Activated T-cell treated with anti-CD3 and anti-CD28 coated beads, Interleukin-2, amount 50 U/mL, for 48 hours (primary cell): ENCODE measurements at places on chromosomes 4 and X.
A peak's percentile ranks its signal among the peaks of the same experiment; 100 is the strongest.

GRCh38 chr4:37628977-37629609 is 57.1 kb downstream of the RELL1 start:
- DNase-seq: no peak

GRCh38 chr4:10925996-10926395 is 241.4 kb upstream of the CLNK start:
- no peak for DNase-seq

DNA sequence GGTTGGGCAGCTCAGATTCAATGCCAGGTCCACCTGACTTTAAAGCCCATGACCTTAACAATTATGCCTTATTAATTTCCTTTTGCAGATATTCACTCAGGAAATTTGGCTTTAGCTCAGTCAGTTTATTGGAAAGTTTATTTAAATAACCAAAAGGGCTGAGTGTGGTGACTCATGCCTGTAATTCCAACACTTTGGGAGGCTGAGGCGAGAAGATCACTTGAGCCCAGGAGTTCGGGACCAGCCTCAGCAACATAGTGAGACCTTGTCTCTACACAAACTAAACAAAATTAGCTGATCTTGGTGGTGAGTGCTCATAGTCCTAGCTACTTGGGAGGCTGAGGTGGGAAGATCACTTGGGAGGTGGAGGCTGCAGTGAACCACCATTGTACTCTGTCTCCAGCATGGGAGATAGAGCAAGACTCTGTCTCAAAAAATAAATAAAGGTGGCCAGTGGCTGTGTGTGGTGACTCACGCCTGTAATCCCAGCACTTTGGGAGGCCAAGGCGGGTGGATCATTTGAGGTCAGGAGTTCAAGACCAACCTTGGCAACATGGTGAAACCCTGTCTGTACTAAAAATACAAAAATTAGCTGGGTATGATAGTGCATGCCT is 43.3 kb downstream of the RHOH start:
- DNase-seq: peak; percentile 30

DNA sequence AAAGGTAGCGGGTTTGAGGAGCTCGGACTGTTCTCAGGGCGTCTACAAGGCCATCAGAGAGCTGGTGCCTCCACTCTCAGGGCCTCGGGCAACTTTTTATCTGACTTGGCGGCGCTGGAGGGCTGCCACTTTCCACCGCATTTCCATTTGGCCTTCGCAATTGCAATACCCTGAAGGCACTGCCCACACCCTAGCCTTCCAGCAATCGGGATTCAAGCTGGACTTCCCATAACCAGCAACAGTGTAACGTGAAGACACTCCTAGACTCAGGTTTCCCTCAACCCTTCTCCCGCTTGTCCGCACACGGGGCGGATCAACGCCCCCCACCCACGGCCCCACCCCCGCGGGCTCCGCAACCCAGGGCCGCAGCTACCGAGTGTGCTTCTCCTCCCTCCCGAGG is 50.2 kb upstream of the BCOR start:
- no peak for DNase-seq

GRCh38 chrX:109959356-109959871 is 43.5 kb upstream of the TMEM164 start:
- DNase-seq: no peak

GRCh38 chr4:86660401-86660800 is 66.3 kb downstream of the PTPN13 start:
- DNase-seq: no peak

DNA sequence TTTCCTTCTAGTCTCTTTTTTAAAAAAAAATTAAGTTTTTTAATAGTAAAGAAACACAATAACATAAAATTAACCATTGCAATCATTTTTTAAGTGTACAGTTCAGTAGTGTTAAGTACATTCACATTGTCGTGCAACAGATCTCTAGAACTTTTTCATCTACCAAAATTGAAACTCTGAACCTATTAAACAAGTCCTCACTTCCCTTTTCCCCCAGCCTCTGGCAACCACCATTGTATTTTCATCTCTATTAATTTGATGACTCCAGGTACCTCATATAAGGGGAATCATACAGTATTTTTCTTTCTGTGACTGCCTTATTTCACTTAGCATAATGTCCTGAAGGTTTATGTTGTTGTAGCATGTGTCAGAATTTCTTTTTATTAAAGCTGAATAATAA is 31.8 kb downstream of the MSL3 start:
- no peak for DNase-seq

DNA sequence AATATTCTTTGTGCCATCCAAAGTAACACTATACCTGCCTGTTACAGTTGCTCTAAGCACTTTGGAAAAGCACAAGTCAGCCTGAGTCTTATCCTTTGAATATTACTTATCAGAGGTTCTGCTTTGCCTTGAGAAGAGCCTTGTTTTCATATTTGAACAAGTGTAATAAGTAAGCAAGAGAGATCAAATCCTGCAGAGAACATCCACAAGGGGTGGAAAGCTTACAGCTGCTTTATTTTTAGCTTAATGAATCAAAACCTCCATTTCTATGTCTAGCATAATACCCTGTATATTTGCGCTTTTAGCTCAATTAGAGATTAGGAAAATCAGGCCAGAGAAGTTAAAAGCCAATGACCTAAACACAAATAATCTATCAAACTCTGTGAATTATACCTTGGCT is 139.8 kb downstream of the CDS1 start:
- no peak for DNase-seq

DNA sequence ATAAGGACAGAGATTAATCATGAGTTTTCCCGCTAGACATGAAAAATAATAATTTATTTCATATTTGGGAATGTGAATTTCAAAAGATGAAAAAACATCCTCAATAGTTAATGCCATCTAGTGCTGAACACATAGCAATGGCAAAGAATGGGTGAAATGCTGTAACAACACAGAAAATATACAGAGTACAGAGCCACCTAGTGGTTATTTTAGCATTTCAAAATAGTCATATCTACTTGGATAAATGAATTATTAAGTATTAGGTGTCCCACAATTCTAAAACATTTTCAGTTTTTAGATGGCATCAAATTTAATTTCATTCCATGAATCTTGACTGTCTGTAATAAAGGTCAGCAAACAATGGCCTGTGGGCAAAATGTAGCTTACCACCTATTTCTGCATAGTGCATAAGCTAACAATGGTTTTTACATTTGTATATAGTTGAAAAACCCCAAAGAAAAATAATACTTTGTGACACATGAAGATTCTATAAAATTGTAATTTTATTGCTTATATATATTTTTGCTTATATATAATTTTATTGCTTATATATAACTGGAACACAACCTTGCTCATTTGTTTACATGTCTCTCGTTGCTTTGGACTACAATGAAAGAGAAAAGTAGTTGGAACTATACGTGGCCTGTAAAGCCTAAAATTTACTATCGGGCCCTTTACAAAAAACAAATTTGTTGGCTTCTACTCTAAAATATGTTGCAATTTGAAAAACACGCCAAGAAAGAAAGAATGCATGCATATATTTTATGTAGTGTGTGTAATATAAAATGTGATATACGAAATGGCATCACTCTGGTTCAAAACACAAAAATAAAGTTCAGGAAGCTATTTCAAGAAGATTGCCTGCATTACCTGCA is 99.1 kb upstream of the FAM47C start:
- DNase-seq: no peak

DNA sequence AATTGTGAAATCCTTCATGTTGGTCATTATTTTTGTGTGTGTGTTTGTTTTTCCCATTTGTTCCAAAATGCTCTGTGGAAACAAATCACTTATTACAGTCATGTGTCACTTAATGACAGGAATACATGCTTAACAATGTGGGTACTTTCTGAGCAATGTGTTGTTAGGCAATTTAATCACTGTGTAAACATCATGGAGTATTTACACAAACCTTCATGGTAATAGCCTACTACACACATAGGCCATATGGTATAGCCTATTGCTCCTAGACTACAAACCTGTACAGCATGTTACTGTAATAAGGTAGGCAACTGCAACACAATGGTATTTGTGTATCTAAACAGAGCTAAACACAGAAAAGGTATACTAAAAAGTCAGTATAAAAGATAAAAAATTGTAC is 388.9 kb upstream of the PPP1R2C start:
- DNase-seq: no peak

- no peak for DNase-seq
Measured at GRCh38 chrX:40085102-40085551, 12.6 kb downstream of the BCOR start.

DNA sequence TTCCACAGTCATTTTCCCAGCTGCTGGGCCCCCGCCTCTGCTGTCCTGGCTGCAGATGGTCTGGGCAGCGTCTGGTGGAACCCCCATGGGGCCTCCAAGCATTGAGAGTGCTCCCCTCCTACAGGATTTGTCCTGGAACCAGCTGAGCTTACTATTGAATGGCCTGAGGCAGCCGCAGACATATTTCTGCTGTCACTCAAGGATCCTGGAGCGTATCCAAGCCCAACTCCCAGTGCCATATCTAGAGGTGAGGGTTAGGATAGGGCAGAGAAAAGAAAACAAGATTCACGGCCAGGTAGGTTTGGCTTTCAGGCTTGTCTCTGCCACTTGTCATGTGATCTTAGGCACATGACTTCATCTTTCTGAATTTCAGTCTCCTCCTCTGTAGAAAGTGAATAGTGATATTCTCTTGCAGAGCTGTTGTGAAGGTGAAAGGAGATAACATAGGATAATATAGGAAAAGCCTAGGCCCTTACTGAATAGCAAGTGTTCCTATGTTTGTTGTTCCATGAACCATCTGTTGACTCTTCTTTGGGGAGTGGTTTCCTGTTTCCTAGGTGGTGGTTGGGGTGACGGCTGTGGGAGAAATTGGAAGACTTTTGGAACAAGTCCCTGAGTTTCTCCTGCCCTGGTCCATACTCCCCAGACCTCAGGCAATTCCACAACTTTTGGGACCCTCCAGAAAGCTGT is 52.3 kb downstream of the SEPSECS start:
- no peak for DNase-seq

DNA sequence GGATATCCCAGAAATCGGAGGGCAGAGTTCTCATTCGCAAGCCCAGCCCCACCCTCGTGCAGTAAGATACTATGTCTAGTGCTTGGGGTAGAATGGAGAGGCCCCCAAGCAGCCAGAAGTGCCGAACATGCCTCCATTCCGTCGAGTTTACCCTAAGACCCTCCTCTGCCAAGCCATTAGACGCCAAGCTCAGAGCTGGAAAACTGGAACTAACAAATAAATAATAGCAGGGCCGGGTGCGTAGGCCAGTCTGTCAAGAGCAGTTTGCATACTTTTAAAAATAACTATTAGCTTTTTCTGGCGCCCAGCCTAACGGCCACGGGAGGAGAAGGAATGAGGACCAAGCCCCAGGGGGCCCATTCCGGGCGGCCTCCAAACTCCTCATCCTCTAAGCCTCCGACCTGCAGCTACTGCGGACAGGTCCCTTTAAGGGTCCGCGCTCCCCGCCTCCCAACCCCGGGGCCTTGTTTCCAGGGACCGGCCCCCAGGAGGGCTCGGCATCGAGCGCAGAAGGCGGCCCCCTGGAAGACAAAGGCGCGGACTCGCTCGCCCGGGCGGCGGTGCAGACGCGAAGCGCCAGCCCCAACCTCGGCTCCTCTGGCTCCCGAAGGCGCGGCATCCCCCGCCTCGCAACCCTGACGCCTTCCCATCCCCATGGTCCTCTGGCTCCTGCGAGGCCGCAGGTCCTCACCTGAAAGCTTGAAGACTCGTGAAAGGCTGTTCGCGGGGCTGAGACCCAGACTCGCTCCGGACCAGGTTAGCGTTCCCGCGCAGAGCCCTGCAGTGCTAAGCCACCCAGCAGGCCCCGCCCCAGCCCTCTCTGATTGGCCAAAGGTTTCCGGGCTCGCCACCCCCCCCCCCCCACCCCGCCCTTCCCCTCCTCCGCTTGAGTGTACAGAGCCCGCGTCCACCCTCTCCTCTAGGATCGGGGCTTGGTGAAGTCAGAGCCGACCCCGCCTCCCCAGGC is at the start of gene TMSB15A:
TMSB15A (minus strand) TSS at position 765 of the 967 bp plus-strand sequence.
- DNase-seq: peak; percentile 64
